ENCODE measurements at places on chromosomes 13 and 19. TPM values are rescaled to one million over a fixed set of nuclear protein-coding genes. Genes with fewer than 3 reads are reported as not detected.

Gene CEACAM4
- total RNA-seq: not detected

Gene S1PR5
- 6.6 TPM for total RNA-seq

Gene SOX1
- total RNA-seq: not detected

Gene JAK3
- 0.26 TPM for total RNA-seq

Gene TEX29
- not detected for total RNA-seq

Gene MYBPC2
- not detected for total RNA-seq

Gene PRMT1
- total RNA-seq: 295 TPM

Gene PRX
- total RNA-seq: 1.4 TPM

Gene DNAJC15
- total RNA-seq: 4.2 TPM

Gene COL4A2
- total RNA-seq: 7.6 TPM

Gene GAPDHS
- not detected for total RNA-seq

Gene PGLYRP1
- total RNA-seq: not detected

Gene ERICH6B
- not detected for total RNA-seq

Gene APC2
- under 0.01 TPM for total RNA-seq

Gene ZNF536
- not detected for total RNA-seq

Gene NPAS1
- total RNA-seq: 0.64 TPM

Gene ZNF557
- 11.6 TPM for total RNA-seq
